ENCODE measurements at places on chromosomes 3 and 15.

DNA sequence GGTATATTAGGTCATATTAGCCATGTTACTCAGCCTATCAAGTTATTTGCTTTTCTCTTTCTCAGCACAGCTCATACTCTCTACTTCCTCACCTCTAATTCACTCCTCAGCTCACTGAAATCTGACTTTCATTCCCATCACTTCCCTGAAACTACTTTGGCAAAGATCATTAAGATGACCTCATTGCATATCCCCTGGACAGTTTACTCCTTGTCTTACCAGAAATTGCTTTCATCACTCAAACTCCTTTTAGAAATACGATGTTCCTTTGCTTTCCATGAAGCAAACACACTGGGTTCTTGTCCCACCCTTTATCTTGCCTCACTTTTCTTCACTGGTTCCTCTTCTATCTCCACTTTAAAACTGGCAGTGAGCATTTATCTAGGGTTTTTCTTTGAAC is 354.4 kb downstream of the TUSC7 start:
- H3K27me3 ChIP-seq = no peaks in the 10 kb centered on the region
- H3K27ac ChIP-seq = no peak overlapping the region
- no peak overlapping the region for H3K4me3 ChIP-seq
- DNase-seq = no peak
- no peaks in the 10 kb centered on the region for H3K4me1 ChIP-seq

DNA sequence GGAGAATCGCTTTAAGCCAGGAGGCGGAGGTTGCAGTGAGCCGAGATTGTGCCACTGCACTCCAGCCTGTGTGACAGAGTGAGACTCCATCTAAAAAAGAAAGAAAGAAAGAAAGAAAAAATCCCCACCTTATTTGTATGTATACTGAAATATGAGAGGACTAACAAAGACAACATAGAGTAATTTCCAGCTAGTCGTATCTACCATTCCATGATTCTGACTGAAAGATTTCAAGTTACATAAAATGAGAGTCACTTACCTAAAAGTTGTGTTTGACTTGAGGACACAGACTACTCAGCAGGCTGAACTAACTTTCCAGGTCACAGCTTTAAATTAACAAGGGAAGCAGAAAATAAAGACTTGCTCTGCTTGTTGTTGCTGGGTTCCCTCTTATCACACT is 18.8 kb upstream of the PRKCI start:
- no peaks in the 10 kb centered on the region for H3K36me3 ChIP-seq
- H3K27ac ChIP-seq = no peak overlapping the region
- no peak for DNase-seq
- H3K27me3 ChIP-seq = no peaks in the 10 kb centered on the region
- no peaks in the 10 kb centered on the region for H3K4me1 ChIP-seq

GRCh38 chr3:107800710-107801109 is 277.9 kb downstream of the BBX start:
- no peak overlapping the region for H3K27ac ChIP-seq
- H3K27me3 ChIP-seq = no peaks in the 10 kb centered on the region
- H3K36me3 ChIP-seq = peaks cover 78% of the 10 kb centered on the region
- no peak overlapping the region for H3K4me3 ChIP-seq
- peaks cover 16% of the 10 kb centered on the region for H3K4me1 ChIP-seq

DNA sequence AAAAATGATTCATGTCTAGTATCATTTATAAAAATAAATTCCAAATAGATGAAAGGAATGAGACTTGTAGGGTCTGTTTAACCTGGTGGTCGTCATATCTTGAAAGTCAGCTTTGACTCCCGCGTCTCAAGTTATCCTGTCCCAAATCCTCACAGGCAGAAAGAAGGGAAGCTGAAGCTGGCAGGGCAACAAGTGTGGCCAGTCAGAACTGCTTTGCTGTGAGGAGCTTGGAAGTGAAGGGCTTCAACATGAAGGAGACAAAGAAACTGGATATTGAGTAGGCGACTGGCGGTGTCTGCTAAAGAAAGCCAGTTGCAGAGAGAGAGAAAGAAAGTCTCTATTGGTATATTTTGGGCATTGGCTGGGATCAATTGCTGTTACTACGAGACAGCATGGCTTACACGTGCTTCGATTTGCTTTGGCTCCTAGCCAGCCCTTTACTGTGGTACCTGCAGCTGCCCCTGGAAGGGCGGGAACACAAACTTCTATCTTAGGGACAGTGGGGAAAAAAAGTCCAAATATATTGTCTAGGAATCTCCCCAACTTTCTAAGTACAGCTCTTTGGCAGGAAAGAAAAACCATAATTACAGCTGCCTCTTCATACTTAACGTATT is 107.2 kb downstream of the CHST2 start:
- no peaks in the 10 kb centered on the region for H3K4me1 ChIP-seq
- no peaks in the 10 kb centered on the region for H3K27me3 ChIP-seq
- H3K27ac ChIP-seq = no peak overlapping the region
- no peak overlapping the region for H3K4me3 ChIP-seq

DNA sequence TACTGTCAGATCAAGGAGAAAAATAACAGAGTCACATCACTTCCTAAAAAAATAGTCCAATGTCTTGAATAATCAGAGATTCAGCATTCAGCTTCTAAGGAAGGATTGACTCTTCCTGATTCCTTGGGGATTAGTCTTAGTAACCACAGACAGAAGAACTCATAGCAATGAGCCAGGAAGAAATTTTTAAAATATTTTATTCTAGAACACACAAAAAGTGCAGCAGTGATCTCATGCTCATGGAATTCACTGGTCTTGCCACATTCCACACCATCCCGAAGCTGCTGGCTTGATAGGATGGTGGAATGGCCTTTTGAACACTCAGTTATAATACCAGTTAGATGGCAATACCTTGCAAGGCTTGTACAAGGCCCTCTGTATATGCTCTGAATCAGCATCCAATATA is 43.0 kb upstream of the ABI3BP start:
- no peaks in the 10 kb centered on the region for H3K36me3 ChIP-seq
- H3K27ac ChIP-seq = no peak overlapping the region

DNA sequence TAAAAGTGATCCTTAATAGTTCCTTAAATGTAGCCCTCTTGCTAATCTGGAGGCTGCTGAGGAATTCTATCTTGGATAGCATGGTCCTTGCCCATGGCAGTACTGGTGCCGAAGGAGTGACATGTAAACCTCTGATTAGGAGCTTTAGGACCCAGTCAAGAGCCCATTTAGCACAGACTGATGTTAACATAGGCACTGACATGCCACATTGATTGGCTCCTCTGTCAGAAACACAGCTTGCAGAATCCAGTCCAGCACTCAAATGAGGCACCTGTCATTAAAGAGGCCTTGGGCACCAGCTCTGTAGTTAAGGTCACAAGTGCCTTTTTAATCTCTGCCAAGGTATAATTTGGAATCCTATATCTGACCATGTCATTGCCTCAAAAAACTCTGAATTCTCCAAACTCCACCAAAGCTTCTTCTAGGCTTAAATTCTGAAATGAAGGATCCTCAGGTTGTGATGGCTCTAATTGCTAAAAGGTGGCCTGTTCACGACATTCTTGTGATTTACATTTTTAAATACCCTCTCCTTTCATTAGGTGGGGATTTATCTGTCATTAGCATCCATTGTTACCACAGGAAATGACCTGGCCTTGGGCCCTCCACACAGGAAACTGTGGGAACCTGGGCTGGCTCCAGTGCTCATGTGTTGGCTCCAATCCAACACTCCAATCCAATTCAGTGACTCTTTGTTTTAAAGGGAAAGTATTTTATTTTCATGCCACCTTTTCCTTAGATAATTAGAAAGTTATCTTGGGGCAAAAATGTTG is 57.3 kb upstream of the RNF7 start:
- no peak overlapping the region for H3K27ac ChIP-seq
- no peak for DNase-seq
- H3K4me3 ChIP-seq = no peak overlapping the region
- H3K4me1 ChIP-seq = no peaks in the 10 kb centered on the region
- no peaks in the 10 kb centered on the region for H3K27me3 ChIP-seq
- no peaks in the 10 kb centered on the region for H3K36me3 ChIP-seq

GRCh38 chr3:152626226-152626625 is 208.7 kb upstream of the P2RY1 start:
- H3K4me1 ChIP-seq = peaks cover 3% of the 10 kb centered on the region
- DNase-seq = no peak
- H3K4me3 ChIP-seq = no peak overlapping the region
- no peaks in the 10 kb centered on the region for H3K36me3 ChIP-seq

DNA sequence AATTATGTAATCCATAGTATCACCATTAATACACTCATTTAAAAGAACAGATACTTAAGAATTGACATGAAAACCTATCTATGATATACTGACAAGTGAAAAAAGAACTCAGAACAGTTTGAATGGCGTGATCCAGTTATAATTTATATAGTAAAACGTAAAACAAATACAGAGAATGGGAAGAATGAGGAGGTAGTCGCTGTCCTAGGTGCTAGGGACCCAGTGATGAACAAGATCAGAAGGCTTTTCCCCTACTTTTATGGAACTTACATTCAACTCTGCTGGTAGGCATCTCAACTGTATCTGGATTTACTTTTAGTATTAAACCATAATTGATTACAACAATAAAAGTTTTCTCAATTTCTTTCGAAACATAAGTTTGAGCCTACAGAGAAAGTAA is 31.8 kb downstream of the GSK3B start:
- peaks cover 3% of the 10 kb centered on the region for H3K4me1 ChIP-seq
- no peak overlapping the region for H3K27ac ChIP-seq
- H3K27me3 ChIP-seq = no peaks in the 10 kb centered on the region
- H3K4me3 ChIP-seq = no peak overlapping the region

- no peaks in the 10 kb centered on the region for H3K36me3 ChIP-seq
- peaks cover 12% of the 10 kb centered on the region for H3K4me1 ChIP-seq
- DNase-seq = no peak
- H3K27ac ChIP-seq = no peak overlapping the region
- H3K4me3 ChIP-seq = no peak overlapping the region
Observed at GRCh38 chr15:63088533-63089245, 33.0 kb upstream of the LACTB start.

DNA sequence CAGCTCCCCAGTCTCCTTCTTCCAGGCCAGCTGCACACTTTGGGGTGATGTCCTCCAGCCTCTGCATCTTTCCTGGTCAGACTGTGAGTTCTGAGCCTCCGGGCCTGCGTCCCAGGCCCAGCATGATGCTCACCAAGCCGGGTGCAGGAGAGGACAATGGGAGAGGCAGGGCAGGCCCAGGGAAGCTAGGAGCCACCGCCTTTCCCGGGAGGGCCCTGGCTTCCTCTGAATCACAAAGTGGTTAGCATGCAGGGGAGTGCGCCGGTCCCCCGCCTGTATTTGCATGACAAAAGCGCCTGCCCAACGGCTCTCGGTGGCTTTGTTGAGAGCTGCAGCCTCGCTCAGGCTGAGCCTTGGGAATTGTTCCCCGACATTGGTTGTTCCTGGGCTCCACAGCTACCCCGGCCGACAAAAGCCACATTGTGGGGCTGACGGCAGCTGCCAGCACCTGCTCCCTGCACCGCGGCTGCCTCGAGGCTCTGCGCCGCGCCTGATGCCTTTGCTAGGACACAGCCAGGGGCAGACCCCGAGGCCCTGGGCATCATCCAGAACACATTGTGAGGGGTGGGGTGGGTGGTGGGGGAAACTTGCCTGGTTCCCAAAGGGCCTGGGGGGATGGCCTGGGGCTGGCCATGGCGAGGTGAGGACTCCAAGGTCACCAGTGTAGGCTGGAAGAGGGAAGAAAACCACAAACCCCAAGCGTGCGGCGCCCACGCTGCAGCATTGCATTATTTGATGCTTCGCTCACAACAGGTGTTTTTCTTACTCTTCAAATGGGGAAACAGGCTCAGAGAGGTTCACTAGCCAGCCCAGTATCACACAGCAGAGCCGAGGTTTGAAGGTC is 20.0 kb upstream of the KLF13 start:
- peak overlapping the region; percentile 28 for H3K4me3 ChIP-seq
- no peaks in the 10 kb centered on the region for H3K36me3 ChIP-seq
- peaks cover 51% of the 10 kb centered on the region for H3K4me1 ChIP-seq
- DNase-seq = peak; percentile 90
- peak overlapping the region; percentile 91 for H3K27ac ChIP-seq

GRCh38 chr3:5542472-5542871 is 355.0 kb downstream of the EDEM1 start:
- H3K36me3 ChIP-seq = no peaks in the 10 kb centered on the region
- H3K4me1 ChIP-seq = no peaks in the 10 kb centered on the region
- no peaks in the 10 kb centered on the region for H3K27me3 ChIP-seq
- no peak for DNase-seq
- no peak overlapping the region for H3K4me3 ChIP-seq
- H3K27ac ChIP-seq = no peak overlapping the region

- no peaks in the 10 kb centered on the region for H3K27me3 ChIP-seq
- peaks cover 38% of the 10 kb centered on the region for H3K36me3 ChIP-seq
- H3K4me1 ChIP-seq = peaks cover 2% of the 10 kb centered on the region
- H3K4me3 ChIP-seq = no peak overlapping the region
- no peak overlapping the region for H3K27ac ChIP-seq
Observed at GRCh38 chr3:43331381-43331780, 45.0 kb downstream of the SNRK start.

DNA sequence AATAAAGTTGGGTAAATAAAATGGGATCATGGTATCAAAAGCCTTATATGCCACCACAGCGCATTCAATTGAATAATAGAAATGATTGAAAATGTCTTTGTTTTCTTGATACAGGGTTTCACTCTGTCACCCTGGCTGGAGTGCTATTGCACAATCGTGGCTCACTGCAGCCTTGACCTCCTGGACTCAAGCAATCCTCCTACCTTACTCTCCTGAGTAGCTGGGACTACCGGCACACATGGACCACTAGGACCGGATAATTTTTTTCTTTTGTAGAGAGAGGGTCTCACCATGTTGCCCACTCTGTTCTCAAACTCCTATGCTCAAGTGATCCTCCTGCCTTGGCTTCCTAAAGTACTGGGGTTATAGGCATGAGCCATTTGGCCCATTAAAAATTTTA is 33.8 kb upstream of the BBX start:
- peaks cover 2% of the 10 kb centered on the region for H3K4me1 ChIP-seq
- no peaks in the 10 kb centered on the region for H3K27me3 ChIP-seq
- H3K4me3 ChIP-seq = no peak overlapping the region
- no peak for DNase-seq
- no peaks in the 10 kb centered on the region for H3K36me3 ChIP-seq

DNA sequence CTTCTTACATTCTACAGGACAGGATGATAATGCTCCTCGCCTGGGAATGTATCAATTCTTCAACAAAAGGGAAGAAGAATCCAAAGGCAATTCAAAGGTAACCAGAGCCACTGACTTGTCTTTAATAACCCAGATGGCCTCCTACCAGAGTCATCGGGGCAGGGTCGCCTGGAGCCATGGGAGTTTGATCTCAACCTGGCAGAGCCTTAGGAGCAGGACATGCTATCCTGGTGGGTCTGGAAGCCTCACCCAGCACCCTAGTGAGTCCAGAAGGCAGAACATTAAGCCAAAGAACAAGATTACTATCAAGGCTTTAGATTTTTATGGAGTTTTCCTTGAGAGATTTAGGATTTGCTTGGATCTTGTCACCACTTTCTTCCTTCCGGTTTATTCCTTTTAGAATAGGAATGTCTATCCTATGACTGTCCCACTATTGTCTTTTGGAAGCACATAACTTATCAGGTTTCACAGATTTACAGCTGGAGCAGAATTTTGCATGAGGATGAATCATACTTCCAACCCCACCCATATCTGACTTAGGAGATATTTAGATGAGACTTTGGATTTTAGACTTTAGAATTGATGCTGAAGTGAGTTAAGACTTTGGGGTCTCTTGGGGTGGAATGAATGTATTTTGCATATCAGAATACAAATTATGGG is 330.3 kb upstream of the GOLIM4 start:
- no peak overlapping the region for H3K27ac ChIP-seq
- no peak for DNase-seq
- H3K4me1 ChIP-seq = no peaks in the 10 kb centered on the region
- no peaks in the 10 kb centered on the region for H3K27me3 ChIP-seq
- H3K4me3 ChIP-seq = no peak overlapping the region
- no peaks in the 10 kb centered on the region for H3K36me3 ChIP-seq

All from neuronal stem cell (in vitro differentiated cells).